Transverse colon (tissue), 4 donors: ENCODE measurements at places on chromosomes 1 and 21. TPM values are rescaled to one million over a fixed set of nuclear protein-coding genes. Genes with fewer than 3 reads are reported as not detected.

GRCh38 chr1:170513138-170513537 lies 18.8 kb upstream of the GORAB start:
- no peak for DNase-seq
- no peaks in the 10 kb centered on the region for H3K27me3 ChIP-seq
- no peaks in the 10 kb centered on the region for H3K36me3 ChIP-seq
- no peak overlapping the region for H3K27ac ChIP-seq

- no peak overlapping the region for H3K27ac ChIP-seq
- no peaks in the 10 kb centered on the region for H3K4me1 ChIP-seq
- H3K36me3 ChIP-seq, result peaks cover 26% of the 10 kb centered on the region
- no peaks in the 10 kb centered on the region for H3K27me3 ChIP-seq
- DNase-seq, result no peak
These were observed 22.8 kb upstream of the DEGS1 start for GRCh38 chr1:224160171-224160682.

- H3K4me1 ChIP-seq, result peaks cover 16% of the 10 kb centered on the region
- H3K4me3 ChIP-seq, result no peak overlapping the region
- peak; percentile 49 for DNase-seq
- H3K36me3 ChIP-seq, result no peaks in the 10 kb centered on the region
- peaks cover 26% of the 10 kb centered on the region for H3K27me3 ChIP-seq
These were observed 23.9 kb upstream of the TMEM52 start for GRCh38 chr1:1942753-1943656.

DNA sequence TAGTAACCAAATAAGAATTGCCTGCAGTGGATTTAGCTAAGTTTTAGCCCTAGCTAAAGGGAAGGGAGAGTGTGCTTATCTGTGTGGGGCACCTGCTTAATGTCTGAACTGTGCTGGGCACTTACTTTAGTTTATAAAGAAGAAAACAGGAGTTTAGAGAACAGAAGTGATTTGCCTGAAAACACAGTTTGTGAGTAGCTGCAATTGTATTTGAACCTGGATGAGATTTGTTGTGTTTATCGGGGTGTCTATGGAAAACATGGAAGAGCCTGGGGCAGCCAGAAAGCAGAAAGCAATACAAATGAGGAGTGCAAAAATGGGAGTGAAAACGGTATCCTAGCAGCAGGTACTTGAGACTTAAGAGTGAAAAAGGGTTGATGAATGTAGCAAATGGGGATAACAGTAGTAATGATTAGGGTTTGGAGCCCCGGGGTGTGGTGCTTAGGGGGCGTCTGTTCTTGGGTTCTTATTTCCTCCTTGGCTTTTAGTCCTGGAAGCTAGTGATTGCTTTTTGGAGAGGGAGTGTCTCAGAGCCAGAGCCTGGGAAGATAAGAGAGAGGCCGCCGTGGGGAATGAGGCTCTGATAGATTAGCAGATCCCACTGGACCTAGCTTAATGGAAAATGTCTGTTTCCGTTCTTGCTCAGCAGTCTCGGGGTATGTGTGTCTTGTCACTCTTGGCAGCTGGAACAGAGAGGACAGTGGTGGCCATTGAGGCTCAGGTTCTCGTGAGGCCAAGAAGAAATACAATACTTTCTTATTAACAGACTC lies 5.6 kb downstream of the PRCC start:
- peaks cover 2% of the 10 kb centered on the region for H3K36me3 ChIP-seq
- no peak overlapping the region for H3K4me3 ChIP-seq
- H3K27ac ChIP-seq, result no peak overlapping the region
- H3K27me3 ChIP-seq, result no peaks in the 10 kb centered on the region
- DNase-seq, result no peak

DNA sequence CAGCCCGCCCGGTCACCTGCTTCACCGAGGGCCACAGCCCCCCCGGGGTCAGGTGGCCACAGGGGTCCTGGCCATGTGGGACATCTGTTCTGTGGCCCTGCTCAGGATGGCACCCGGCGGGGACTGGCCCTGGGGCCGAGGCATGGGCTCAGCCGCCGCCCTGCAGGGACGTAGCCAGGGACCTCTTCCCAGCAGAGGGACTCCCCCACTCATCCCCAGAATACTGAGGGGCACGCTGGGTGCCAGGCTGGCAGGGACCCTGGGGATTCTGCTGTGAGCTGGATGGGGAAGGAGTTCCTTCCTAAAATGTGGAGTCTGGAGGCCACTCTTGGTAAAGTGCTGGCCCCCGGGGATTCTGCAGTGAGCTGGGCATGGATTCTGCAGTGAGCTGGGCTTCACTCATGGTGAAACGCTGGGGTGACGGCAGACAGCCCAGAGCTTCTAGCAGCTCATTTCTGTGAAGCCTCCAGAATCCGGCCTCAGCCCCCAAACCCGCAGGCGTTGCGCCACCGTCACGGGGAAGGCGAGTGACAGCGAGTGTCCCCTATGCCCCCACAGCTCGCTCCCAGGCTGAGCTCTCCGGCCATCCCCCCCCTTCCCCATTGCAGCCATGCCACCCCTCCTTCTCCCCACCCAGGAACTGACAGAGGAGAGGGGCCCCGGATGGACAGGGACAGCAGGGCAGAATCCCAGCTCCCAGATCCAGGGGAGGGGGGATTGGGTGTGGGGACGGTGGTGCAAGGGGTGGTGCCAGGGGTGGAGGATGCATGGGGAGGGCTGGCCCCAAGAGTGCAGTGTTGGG lies 1.4 kb downstream of the ITGB2 start:
- no peaks in the 10 kb centered on the region for H3K4me1 ChIP-seq
- no peaks in the 10 kb centered on the region for H3K36me3 ChIP-seq
- H3K27me3 ChIP-seq, result peaks cover 16% of the 10 kb centered on the region
- no peak for DNase-seq
- H3K4me3 ChIP-seq, result no peak overlapping the region

DNA sequence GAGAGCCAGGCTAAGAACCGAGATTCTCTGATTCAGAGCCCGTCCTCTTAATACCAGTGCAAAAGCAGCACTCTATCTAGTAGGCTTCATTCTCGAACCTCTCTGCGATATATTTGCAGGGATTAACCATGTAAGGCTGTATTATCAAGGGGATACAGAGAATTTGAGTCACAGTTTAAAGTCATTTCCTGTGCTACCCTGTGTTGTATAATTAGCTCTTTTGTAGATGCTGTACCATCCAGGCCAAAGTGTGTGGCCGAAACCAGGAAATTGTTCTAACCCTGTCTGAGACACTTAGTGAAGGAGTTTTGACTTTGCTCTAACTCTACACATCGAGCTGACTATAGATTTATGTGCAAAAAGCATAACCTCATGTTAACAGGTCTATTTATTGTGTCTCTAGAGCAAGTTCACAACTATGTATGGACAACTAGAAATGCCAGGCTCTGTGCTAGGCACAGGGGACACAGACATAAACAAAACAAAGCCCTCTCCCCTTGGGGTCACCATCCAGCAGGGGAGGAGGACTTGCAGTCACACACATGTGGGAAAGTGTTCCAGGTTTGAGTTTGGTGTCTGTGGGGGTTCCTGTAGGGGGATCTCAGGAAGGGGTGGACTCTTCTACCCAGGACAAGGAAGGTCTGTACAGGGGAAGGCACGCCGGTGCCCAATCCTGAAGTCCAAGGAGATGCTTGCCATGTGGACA lies 182.2 kb downstream of the DHRS3 start:
- no peaks in the 10 kb centered on the region for H3K27me3 ChIP-seq
- H3K4me1 ChIP-seq, result peaks cover 24% of the 10 kb centered on the region
- no peak for DNase-seq
- H3K4me3 ChIP-seq, result no peak overlapping the region
- peak overlapping the region; percentile 31 for H3K27ac ChIP-seq
- no peaks in the 10 kb centered on the region for H3K36me3 ChIP-seq

- peaks cover 7% of the 10 kb centered on the region for H3K4me1 ChIP-seq
- no peaks in the 10 kb centered on the region for H3K36me3 ChIP-seq
- DNase-seq, result no peak
- H3K27ac ChIP-seq, result no peak overlapping the region
These were observed 32.3 kb downstream of the SNAP47 start for GRCh38 chr1:227767401-227768124.

GRCh38 chr1:156560585-156561163 lies 11.7 kb downstream of the IQGAP3 start:
- DNase-seq, result no peak
- H3K27me3 ChIP-seq, result no peaks in the 10 kb centered on the region
- no peaks in the 10 kb centered on the region for H3K36me3 ChIP-seq
- H3K4me3 ChIP-seq, result no peak overlapping the region
- no peaks in the 10 kb centered on the region for H3K4me1 ChIP-seq

DNA sequence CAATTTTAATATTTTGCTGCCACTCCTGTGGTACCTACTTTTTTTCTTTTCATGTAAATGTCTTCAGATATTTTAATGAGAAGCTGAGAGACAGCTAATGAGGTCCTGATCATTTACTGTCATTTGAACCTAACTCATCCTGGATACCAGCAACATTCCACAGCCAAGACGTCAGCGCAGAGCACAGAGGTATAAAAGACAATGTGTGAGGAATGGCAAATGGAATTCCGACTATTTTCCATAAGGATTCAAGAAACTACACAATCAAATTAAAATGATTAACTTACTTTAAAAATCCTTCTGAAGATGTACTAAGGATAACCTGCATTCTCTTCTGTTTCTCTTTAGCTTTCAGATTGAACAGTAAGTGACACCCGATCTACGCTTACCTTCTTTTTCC lies 38.8 kb downstream of the HEATR1 start:
- no peak overlapping the region for H3K4me3 ChIP-seq
- no peak overlapping the region for H3K27ac ChIP-seq
- H3K4me1 ChIP-seq, result no peaks in the 10 kb centered on the region
- no peaks in the 10 kb centered on the region for H3K27me3 ChIP-seq
- H3K36me3 ChIP-seq, result no peaks in the 10 kb centered on the region
- DNase-seq, result no peak

DNA sequence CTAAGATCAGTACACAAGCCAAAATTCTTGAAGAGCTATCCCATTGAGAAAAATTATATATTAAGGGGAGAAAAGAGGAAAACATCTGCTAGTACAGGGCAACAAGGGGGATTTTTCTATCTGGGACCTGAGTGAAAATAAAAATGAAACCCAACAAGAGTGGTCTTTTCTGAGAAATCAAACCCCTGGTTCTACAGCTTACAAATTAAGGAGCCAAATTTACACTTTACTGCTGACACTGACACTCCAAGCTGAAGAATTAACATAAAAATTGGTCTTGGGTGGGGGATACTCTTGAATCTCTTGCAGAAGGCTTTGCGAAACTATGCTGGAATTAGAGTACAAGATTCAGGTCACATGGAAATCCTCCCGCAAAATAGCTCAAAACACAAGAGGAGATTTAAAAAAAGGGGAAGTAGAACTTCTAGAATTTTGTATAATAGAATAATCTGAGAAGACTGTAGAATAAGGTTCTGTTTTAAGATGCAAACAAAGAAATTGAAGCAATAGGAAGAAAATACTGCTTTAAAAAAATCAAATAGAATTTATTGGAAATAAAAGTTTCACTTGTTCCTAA lies 32.1 kb upstream of the HSPA13 start:
- no peaks in the 10 kb centered on the region for H3K4me1 ChIP-seq
- DNase-seq, result no peak

Gene RYR2
- 7.0 TPM for total RNA-seq

Gene DNALI1
- 3.7 TPM for total RNA-seq

Gene GCSAML
- 0.32 TPM for total RNA-seq

Gene UBXN10
- total RNA-seq, result 15.3 TPM
